Foreskin melanocyte (primary cell): ENCODE measurements at places on chromosomes 4 and X.

- no peak for DNase-seq
Measured at GRCh38 chrX:29890646-29891200, 324.6 kb upstream of the MAGEB2 start.

DNA sequence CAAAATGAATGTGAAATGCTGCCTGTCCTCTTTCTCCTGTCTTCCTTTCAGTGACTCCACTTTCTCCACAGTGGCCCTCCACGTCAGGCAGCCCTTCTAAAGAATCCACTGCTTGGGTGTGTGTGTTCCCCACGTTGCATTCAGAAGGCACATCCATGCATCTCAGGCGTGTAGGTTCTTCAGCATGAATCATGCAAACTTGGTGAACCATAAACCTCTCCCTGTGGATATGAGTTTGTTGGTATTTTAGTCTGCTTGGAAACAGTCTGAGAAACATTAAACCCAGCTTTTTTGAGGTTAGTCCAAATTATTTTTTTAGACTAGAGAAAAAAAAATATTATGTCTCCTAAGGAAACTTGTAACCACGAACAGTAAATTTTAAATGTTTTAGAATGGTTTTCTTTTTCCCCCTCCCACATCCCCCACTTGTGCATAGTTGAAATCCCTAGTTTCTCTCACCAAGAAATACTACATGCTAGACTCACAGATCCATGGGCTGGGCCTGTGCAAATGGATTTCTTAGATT lies 251.6 kb downstream of the CBR4 start:
- DNase-seq: no peak

DNA sequence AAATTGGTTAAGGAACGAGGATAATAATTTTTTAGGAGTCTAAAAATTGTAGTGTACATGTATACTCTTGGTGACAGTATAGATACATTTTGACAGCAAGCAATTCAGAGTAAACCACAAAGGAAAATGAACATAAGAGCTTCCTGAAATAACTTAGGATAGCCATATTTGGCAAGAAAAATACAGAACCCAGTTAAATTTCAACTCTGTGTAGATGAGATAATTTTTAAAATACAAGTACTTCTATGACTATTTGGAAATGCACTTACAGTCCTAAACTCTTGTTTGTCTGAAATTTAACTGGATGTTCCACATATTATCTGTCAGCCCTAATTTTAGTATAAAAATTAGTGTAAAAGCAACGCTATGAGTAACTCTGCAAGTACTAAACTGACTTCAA lies 124.4 kb upstream of the PCDH18 start:
- DNase-seq: no peak

DNA sequence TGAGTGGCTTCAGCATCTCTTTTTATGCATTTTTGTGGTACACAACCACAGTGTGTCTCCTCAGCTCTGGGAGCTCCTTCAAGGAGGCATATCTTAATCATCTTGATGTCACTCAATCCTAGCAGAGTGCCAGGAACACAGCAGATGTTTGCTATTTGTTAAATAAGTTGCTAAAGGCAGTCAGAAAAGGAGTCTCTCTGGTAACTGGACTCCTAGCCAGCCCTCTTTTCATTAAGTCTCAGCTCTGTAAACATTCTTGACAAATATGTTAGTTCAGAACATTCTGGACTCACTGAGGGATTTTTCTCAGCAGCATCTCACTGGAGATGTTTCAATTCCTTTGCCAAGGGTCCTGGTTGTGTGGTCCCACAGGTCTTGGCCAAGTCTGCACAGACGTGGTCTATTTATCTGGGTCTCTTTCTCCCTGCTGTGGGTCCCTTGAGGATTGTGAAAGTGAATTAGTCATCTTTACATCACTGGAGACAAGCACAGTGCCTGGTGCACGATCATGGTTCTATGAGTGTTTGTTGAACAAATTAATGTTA lies 20.3 kb upstream of the FAM9C start:
- no peak for DNase-seq

DNA sequence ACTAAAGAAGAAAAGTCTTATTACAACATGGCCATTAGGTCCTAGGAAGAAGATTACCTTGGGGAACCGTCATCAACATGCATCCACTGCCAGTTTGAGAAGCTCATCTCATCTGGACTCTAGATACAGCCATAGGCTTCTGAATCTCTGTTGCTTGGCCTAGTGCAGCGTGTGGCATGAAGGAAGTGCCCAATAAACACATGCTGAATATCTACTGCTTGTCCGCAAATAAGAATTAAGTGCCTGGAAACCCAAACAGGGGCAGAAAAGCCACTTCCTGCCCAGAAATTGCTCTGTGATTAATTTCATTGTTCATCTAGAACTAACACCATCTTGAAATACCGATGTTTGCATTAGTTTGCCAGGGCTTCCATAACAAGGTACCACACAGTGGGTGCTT lies 241.1 kb upstream of the KLF3 start:
- no peak for DNase-seq

DNA sequence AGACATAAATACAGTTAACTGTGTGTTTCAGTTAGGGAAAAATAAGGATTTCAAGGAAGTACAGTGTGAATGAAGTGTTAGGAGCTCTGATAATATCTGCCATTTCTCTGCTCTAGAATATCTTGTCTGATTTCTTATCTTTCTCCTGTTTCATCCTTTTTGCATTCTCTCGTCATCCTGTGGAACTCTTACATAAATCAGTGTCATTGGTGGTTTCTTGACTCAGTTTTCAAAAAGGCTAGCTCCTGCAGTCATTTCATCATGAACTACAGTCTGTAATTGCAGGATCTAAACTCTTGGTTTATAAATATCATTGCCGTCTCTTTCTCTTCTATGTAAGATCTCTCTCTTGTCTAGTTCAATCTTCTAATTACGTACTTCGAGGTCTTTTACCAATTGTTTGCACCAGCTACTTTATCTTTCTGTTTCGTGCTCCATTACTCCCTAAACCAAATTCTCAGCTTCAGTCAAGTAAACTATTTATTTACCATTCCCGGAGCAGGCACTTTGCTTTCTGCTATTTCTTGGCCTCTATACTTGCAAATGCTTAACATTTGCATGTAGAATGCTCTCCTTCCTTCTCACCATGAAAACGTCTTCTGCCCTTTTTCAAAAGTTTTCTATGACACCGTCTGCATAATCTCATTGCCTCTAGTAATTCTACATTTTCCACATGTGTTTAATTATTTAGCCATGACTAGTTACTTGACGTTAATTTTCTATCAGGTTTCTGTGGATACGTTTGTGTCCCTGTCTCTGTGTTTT lies 294.0 kb downstream of the TENM3 start:
- DNase-seq: no peak

- no peak for DNase-seq
Measured at GRCh38 chrX:20664774-20665173, 398.1 kb upstream of the RPS6KA3 start.

GRCh38 chr4:102787096-102787881 lies 26.5 kb upstream of the MANBA start:
- DNase-seq: no peak

DNA sequence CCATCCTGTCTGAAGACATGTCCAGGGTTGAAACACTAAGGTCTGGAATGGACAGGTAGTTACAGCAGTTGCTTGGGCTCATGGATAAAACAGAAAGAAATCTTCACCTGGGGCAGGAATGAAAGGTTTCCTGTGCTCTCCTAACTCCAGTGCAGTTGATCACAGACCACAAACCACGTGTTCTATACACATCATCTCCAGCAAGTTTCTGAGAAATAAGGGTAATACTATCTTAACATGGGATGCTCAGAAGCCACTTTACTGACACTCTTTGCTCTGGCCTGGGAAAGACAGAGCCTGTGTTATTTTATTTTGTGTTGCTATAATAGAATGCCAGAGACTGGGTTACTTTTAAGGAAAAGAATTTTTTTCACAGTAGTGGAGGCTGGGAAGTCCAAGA lies 16.0 kb downstream of the MAGEB10 start:
- no peak for DNase-seq

- no peak for DNase-seq
Measured at GRCh38 chr4:15901998-15902397, 36.5 kb downstream of the FGFBP1 start.

DNA sequence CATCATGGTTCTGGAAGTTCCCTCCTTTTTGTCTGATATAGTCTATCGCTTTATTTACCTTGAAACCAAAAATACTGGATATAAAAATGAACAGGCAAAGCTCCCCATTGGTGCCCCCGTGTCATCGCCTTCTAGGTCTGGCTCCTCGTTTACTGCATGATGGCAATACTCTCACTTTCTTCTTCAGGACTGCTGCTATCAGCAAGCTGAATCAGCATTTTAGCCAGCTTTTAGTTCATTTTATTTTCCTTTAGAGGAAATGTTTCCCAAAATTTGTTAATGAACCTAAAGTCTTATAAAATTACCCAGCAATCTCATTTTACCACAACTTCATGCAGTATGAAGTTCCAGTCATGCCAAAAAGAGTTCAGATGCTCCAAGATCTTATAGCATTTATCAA lies 80.5 kb downstream of the ZIC3 start:
- no peak for DNase-seq

- no peak for DNase-seq
Measured at GRCh38 chr4:54144661-54145171, 44.8 kb downstream of the GSX2 start.
